ENCODE measurements at places on chromosomes 2 and 18.

DNA sequence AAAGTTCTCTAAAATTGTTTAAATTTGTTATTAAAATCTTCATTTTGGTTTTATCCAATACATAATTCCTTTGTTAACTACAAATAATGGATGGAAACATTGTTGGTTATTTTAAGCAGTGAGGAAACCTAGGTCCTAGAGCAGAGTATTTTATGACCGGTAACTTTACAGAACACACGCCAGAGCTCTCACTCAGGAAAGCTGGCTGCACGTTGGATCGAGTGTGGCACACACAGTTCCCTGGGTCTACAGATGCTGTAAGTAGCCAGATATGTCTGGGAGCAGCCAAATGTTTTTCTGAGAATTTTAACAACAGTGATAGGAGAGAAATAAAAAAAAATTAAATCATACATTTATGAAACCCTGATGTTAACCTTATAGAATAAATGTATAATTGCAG, 264.4 kb downstream of the ZNF407 start:
- no peak for DNase-seq

- DNase-seq = peak; percentile 81
Observed at GRCh38 chr18:12726774-12727550, 24.1 kb downstream of the PSMG2 start.

DNA sequence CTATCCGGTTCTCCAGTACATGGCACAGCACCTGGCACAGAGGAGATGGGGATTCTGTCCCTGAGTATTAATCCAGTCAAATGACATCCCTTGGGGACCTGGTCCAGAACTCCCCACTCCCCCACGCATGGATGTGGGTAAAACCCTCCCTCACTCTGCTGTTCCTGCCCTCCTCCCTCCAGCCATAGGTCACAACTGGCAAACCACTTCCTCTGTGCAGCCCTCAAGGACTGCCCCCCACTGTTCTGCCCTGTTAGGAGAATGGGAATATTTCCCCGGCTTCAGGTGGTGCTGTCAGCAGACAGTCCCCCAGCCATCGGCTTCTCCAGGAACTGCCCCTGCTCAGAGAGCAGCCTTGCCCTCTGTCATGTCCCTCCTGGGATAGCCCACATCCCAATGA, 1.5 kb upstream of the TFCP2L1 start:
- no peak for DNase-seq

GRCh38 chr18:32669549-32670165, 103.2 kb downstream of the KLHL14 start:
- no peak for DNase-seq

- DNase-seq = no peak
Observed at GRCh38 chr18:11572201-11572600, 37.2 kb upstream of the SLC35G4 start.

DNA sequence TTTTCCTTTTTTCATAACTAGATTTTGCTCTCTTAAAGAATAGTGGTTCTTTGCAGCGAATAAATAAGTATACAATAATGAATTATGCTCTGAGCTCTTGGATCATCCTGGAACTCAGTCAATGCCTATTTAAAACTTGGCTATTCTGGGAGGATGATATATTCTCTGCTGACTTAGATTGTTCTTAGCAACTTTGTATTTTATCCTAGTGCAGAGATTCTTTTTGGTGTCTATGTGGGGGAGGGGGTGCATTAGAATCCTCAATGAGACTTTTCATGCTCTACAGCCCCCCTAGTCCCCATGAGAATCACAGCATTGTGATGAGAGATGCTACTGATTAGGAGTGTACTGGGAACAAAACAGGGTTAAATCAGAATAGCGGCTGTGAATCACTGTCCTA, 8.8 kb upstream of the FAM98A start:
- no peak for DNase-seq

DNA sequence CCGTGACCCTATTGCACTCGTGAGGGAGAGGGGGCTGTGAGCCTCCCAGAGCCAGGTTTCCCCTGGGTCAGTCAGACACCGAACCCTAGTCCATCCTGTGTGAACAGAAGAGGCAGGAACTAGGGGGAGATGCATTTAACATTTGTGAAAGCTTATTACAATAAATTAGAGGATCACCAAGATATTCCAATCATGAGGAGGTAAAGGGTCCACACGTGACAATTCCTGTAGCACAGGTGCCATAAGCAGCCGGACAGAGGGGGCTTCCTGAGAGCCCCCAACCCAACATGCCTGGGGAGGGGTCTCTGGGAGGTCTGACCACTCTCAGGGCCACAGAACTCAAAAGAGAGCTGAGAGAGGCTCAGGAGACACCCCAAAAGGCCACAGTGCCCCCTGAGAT, 93.3 kb downstream of the KCNF1 start:
- no peak for DNase-seq

DNA sequence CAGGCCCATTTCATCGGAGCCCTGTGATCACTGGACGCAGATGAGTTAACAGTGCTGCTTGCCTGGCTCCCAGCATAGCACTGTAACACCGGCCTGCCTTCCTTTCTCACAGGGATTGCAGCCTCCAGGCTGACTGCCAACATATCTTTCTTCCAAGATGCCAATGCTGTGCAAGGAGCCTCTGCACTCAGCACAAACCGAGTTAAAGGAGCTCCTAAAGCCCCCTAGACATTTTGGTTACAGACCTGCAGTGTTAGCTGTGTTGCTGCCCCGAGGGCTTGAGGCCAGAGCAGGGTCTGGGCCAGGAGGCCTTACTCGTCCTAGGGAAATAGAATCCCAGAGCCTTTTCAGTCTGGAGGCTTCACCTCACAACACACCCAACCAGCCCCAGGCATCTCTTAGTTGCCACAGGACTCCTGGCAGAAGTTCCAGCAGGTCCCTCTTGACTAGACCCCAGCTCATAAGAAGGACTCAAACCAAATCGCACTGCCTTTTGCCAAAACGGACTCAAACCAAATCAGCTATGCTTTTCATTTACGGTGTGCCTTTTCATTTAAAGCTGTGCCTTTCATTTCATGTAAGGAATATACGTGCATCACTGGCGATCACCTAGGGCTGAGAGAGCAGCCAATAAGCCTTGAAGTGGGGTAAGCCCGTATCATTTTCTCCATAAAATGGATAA, 58.4 kb upstream of the EML4 start:
- DNase-seq = no peak

All from hematopoietic multipotent progenitor cell treated with erythropoietin and hydrocortisone succinate and interleukin-3 and kit ligand, for 15 days (in vitro differentiated cells).